Esophagus squamous epithelium (tissue), 5 donors: ENCODE measurements at places on chromosomes 16 and 17.

DNA sequence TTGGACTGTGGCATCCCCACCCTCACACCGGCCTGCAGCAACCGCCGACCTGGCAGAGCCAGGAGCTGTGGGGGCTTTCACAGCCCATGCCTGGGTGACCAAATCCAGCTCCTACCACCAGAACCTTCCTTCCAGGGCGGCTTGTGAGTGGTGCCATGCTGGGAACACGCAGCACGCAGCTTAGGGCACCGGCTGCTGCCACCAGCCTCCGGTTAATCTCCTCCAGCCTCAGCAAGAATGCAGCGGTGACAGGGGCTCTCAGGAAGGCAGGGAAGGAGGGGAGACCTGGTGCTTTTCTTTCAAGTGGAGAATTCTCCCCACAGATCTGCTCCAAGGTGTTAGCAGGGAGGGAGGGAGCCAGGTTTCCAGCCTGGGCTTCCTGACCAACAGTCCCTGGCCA lies 32.3 kb upstream of the ANKRD40CL start:
- no peaks in the 10 kb centered on the region for H3K36me3 ChIP-seq
- no peak for DNase-seq
- H3K27me3 ChIP-seq = no peaks in the 10 kb centered on the region

DNA sequence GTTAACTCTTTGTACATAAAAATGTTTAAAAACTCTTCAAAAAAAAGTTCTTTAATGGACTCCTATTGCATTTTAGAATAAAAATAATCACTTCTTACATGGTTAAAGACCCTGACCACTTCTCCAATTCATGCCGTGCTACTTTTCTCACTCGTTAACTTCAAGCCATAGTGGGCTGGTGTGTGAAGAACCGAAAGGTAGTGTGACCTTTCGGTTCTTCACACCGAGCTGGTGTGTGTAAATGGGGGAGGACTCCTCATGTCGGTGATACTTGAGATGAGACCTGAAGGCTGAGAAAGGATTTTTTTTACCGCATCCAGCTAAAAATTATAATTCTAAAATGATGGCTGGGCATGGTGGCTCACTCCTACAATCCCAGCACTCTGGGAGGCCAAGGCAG lies 22.1 kb downstream of the RFFL start:
- no peaks in the 10 kb centered on the region for H3K36me3 ChIP-seq
- DNase-seq = no peak
- no peak overlapping the region for H3K27ac ChIP-seq
- H3K4me1 ChIP-seq = peaks cover 5% of the 10 kb centered on the region
- H3K4me3 ChIP-seq = no peak overlapping the region
- H3K27me3 ChIP-seq = no peaks in the 10 kb centered on the region

GRCh38 chr16:1922357-1922756 lies 4.1 kb upstream of the HS3ST6 start:
- no peaks in the 10 kb centered on the region for H3K36me3 ChIP-seq
- no peak overlapping the region for H3K4me3 ChIP-seq
- H3K27ac ChIP-seq = no peak overlapping the region
- DNase-seq = no peak
- peaks cover 17% of the 10 kb centered on the region for H3K27me3 ChIP-seq

- no peaks in the 10 kb centered on the region for H3K36me3 ChIP-seq
- H3K27ac ChIP-seq = peak overlapping the region; percentile 91
- peaks cover 83% of the 10 kb centered on the region for H3K4me1 ChIP-seq
- H3K4me3 ChIP-seq = peak overlapping the region; percentile 85
- DNase-seq = peak; percentile 49
Measured at GRCh38 chr16:68083861-68084503, 1.2 kb upstream of the NFATC3 start.
